Thoracic aorta (tissue), 2 donors: ENCODE measurements at places on chromosomes 1 and 21. TPM values are rescaled to one million over a fixed set of nuclear protein-coding genes. Genes with fewer than 3 reads are reported as not detected.

GRCh38 chr1:67745875-67746698 is 61.1 kb downstream of the GADD45A start:
- DNase-seq = no peak

OSBPL9 gene
- 114 TPM for total RNA-seq

DNA sequence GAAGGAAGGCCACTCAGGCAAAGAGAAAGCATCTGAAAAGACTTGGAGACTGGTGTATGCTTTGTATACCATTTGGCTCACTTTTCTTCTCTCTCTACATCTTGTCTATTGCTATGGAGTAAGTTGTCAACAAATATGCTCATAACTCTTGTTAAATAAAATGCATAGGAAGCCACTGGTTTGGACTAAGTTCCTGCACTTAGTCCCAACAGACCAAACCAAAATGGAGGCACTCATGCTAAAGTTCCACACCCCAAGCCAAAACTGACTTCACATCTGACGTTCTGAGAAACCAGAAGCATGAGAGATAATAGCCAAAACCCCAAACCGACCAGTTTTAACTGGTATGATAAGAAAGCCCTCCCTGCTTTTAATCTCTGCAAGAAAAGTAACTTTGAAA is 135.3 kb upstream of the LYPLAL1 start:
- DNase-seq = no peak

DNA sequence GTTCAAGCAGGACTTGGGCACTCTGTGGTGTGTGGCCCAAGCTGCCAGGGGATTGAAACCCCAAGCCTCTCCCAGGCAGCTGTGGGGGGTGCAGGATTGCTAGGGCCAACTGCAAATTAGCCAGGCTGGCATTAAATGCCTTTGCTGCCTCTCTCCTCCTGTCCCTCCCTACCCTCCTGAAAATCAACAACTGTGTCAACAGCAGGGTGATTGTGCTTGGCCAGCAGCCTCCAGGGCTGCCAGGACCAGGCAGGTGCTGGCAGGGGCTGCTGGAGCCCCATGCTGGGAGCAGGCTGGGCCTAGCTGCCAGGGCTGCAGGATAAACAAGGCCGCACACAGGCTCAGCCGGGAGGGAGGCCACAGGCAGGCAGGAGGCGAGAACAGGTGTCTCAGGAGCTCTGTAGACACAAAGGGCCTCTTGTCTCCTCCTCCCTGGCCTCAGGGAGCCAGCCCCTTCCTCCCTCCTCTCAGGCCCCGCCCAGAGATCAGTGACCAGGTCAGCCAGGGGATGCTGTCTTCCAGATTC is 11.4 kb downstream of the SOX13 start:
- no peak for DNase-seq

DNA sequence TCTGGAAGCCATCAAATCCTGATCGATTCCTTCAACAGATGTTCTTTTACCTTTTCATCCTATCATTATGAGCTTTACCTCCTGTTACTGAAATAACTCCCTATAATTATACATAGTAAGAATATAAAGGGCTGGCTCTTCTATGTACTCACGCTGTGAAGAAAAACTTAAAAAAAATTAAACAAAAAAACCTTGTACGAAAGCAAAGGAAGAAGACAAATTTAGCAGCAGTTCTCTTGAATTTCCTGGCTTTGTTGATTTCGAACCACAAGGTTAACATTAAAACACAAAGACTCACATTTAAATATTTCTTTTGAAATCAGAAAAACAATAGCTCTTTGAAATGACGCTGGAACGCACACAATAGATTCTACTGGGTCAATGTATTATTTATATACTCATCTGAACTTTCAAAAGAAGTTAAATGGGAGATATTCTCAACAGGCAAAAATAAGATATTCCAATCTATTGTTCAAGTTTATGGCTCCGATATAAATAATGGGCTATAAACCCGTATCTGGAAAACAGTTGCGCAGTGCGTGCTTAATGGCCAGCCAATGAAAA is 13.6 kb upstream of the SPEN start:
- DNase-seq = no peak

SPRR2E gene
- total RNA-seq = not detected

DNA sequence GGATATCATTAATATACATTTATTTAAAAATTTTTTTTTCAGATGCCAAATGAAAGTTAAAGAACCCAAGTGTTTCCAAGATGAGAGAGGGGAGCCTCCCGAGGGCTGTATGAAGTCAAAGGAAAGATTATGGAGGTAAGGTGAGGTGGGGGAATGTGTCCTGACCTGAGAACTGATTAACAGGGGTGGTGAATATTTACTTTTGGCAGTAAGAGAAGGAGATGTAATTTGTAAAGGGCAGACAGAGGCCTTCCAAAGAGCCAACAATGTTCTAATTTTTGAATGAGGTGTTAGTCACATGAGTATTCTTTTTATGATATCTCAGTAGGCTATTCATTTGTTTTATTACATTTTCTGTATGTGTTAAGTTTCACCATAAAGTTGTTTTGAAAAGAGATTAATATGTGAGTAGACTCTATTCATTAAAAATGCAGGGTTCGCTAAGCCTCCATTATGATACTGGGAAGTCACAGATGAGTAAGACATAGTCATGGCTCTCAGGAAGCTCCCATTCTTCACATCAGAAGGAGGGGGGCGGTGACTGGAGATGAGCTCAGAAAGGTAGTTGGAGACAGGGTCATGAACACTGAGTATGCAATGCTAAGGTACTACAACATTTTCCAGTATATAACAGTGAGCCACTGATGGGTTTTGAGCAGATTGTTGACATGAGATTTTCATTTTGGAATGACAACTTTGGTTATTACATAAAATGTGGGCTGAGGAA is 62.4 kb upstream of the TNFSF18 start:
- no peak for DNase-seq

KRTAP20-4 gene
- total RNA-seq = not detected

DNA sequence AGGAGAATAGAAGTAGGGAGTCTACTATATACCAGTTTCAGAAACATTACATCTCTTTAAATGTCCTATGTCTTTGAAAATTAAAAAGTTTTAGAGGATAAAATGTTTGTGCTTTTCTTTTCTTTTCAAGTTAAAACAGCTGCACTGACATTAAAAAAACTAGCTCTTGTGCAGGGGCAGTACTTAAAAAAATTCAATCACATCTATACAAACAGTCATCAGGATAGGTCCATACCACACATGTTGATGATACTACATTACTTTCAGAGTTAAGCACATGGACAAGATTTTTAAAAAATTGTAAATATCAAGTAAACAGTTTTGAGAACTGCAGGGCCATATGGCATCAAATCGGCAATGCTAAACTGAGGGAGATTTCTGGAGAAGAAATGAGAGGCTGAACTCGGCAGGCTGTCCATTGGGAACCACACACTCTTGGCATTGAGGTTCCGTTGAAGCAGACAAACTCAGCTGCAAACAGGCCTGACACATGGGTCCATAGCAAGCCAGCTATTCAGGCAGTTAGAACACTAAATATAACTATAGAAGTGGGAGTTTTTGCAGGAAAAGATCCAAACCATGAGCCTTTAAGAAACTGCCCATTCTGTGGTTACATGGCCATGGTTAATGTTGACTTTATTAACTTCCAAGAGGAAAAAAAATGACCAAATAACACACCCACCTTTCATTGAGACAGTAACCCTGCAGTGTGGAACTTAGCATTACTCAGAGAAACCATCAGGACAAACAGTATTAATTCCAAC is 84.5 kb upstream of the BCL10 start:
- DNase-seq = no peak

KCNJ9 gene
- total RNA-seq = 0.95 TPM
